Endothelial cell (in vitro differentiated cells): ENCODE measurements at places on chromosomes 2 and 18.
A peak's percentile ranks its signal among the peaks of the same experiment; 100 is the strongest.

DNA sequence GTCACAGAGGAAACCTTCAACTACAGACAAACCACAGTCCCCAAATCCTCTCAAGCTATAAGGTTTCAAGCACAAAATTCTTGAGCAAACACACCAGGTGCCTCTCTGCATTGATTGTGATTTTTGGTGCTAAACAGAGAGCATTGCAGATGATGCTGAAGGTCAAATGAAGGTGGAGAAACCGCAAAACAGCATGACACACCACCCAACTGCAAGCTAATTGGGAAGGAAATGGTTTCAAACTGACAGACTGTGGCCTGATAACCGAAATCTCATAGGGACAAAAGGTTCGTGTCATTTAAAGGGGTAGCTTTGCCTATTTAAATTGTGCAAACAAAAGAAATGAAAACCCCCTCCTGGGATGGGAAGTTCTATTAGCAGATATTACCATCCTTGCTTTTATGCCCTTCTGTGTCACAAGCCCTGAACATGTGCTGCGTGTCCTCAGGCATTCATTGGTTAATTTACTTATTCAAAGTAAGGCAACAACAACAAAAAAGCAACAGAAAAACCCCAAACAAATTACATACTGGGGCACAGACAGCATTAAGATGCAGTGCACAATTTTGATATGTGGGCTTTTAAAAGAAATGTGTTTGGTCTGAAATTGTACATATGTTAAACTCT, 154.9 kb downstream of the AQP4 start:
- no peak for DNase-seq

DNA sequence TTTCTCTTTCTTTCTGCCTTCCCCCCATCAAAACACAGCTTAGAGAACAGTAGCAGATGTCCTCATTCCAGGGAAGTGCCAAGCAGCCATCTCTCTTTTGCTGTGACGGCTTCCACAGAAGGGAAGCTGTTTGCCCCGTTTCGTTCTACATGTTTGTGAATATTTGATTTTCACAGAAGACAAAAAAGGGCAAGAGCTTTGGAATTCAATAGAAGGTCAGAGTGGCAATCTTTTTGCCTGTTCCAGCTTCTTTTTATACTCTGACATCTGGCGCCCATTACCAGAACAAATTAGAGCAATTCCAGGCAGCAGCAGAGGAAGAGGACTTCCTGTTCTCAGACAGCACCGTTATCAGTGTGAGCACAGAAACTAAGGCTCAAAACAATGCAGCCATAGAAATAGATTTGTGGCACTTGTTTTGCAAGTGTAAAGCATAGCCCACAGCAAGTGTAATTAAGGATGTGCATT, 79.0 kb upstream of the CDH19 start:
- DNase-seq, result peak; percentile 9

GRCh38 chr18:74013955-74014354, 133.7 kb downstream of the FBXO15 start:
- no peak for DNase-seq

- DNase-seq, result no peak
These were observed 167.6 kb downstream of the FAM210A start for GRCh38 chr18:13558790-13559189.

- no peak for DNase-seq
These were observed 137.4 kb downstream of the INSIG2 start for GRCh38 chr2:118225666-118226065.

DNA sequence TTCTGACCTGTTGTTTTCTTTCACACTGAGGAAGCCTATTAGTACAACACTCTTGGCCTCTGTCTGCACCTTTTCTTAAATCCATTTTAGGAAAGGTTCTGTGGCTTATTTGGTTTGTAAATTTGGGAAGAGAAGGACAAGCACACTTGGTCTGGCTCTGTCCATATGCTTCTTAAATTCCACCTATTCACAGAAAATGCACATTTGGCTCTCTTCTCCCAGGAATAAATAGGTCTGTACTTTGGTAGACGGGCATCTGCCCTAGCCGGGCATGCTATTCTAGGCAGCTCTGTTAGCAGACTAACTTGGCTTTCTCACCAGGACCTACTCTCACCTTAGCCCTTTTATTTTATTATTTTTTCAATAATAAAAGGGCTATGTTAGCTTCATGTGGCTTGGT, 1211.8 kb upstream of the SLC39A10 start:
- no peak for DNase-seq

GRCh38 chr2:20139407-20140172, 85.3 kb downstream of the SDC1 start:
- DNase-seq, result no peak

GRCh38 chr2:216149741-216150140, 40.6 kb downstream of the XRCC5 start:
- DNase-seq, result no peak

- DNase-seq, result no peak
These were observed 225.8 kb downstream of the ALPK2 start for GRCh38 chr18:58402951-58403702.

GRCh38 chr18:6561420-6561861, 146.7 kb upstream of the L3MBTL4 start:
- DNase-seq, result no peak

GRCh38 chr18:50177294-50177992, 17.5 kb downstream of the MYO5B start:
- no peak for DNase-seq

- no peak for DNase-seq
These were observed 47.5 kb downstream of the FRZB start for GRCh38 chr2:182818925-182819324.

DNA sequence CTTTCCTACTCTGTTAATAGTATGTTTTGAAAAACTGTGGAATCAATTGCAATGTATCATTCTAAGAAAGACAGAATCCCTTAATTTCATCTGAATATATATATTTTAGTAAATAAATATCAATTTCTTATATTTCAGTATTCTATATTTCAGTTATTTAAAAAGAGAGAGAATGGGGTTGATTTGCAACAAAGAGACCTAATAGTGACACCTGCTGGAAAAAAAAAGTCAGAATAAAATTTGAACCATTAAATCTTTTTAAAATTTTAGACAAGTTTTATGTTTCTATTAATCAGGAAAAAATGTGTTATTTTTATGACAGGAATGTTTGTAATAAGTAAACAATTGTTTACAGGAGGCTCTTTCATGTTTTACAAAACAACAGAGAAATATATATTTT, 20.7 kb upstream of the CCNT2 start:
- no peak for DNase-seq

- DNase-seq, result no peak
These were observed 94.4 kb upstream of the LDAH start for GRCh38 chr2:20917287-20917660.

GRCh38 chr2:11365096-11365879, 20.9 kb upstream of the ROCK2 start:
- no peak for DNase-seq

DNA sequence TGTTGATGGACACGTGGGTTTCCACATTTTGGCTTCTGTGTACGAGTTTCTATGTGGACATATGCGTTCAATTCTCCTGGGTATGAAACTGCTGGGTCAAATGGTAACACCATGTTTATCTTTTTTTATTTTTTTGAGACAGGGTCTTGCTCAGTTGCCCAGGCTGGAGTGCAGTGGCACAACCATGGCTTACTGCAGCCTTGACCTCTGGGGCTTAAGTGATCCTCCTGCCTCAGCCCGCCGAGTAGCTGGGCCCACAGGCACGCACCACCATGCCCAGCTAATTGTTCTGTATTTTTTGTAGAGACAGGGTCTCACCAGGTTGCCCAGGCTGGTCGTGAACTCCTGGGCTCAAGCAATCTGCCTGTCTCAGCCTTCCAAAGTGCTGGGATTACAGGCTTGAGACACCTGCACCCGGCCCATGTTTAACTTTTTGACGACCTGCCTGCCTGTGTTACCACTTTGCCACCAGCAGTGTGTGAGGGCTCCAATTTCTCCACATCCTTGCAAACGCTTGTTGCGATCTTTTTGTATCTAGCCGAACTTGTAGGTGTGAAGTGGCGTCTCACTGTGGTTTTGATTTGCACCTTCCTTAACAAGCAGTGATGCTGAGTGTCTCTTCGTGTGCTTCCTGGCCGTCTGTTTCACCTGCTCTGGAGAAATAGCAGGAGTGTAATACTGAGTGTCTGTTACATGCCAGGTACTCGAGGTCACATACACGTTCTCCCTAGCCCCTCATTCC, 6.9 kb downstream of the HSBP1L1 start:
- no peak for DNase-seq

GRCh38 chr2:41878716-41879234, 169.0 kb upstream of the PKDCC start:
- DNase-seq, result no peak

GRCh38 chr2:151182899-151183809, 78.5 kb downstream of the RBM43 start:
- DNase-seq, result no peak

DNA sequence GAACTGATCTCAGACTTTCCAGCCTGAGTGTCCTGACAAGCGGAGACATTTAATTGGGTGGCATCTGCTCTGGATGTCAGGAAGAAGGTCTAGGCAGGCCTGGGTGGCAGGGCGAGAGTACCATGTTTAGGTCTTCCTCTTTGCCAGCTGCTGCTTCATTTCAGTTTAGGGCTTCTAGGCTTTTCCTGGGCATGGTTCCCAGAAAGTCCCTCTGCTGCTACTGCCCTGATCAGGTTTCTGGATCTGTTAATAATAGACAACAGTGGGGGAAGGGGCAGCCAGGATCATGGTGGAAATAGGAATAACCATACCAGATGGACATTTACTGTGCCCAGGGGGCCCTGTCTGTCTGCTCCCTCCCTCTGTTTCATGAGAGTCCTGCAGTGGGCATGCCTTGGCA, 2.3 kb upstream of the PLCD4 start:
- DNase-seq, result no peak

DNA sequence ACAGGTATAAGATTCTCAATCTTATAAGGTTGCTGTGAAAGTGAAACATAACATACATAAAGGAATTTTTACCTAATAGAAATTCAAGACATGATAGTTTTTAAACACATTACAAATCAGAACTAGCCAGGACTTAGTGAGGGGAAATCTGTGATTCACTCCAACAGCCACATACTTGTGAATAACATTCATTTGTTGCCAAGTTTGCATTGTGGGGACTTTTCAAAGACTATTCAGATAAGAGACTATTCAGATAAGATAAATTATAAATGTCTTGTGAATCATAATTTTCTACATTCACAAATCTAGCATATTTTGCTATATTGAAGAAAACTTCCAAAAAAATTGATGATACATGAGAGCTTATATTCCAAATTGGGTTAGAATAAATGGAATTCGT, 345.3 kb upstream of the CDH20 start:
- no peak for DNase-seq

- DNase-seq, result no peak
These were observed 42.8 kb downstream of the LRRTM4 start for GRCh38 chr2:77479395-77479794.

GRCh38 chr18:68962623-68963022, 164.7 kb downstream of the CCDC102B start:
- DNase-seq, result no peak

DNA sequence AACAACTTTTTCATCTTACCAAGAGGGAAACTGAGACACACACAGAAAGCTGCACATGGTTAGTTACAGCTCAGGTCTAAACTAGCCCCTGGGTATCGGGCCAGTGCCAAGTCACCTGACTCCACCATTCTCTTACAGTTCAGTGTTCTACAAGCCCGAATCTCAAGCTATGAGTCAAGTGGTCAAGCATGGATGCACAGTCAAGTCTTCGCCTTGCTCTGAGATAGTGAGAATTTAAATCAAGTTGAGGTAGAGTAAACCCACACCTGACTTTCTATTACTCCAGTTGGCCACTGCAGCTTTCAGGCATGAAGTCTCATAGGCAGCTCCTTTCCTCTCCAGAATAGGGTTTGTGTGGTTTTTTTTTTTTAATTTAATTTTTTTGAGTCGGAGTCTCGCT, 34.5 kb upstream of the ARL5A start:
- no peak for DNase-seq

DNA sequence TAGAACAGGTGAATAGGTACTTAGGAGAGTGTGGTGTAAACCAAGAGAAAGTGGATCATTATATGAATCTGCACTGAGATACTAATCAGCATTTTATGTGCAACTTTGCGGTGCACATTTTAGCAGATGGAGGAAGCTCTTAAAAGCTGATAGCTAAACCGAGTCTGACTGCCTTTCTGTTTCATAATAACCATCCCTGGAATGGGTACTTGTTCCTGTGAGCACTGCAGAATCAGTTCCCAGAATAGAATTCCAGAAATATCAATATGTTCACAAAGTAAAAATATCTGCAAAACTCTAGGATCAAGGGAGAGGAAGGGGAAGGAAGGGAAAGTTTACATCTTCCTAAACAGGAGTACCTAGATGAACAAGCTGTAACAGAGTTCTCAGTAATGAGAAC, 432.2 kb upstream of the HNRNPA3 start:
- no peak for DNase-seq

- no peak for DNase-seq
These were observed 209.0 kb upstream of the COPS8 start for GRCh38 chr2:236876642-236877041.

GRCh38 chr2:239673641-239674040, 272.8 kb upstream of the HDAC4 start:
- DNase-seq, result no peak

GRCh38 chr2:41414486-41415230, 633.2 kb upstream of the PKDCC start:
- DNase-seq, result peak; percentile 52

- no peak for DNase-seq
These were observed 32.9 kb upstream of the LYPD6B start for GRCh38 chr2:149005471-149006077.

DNA sequence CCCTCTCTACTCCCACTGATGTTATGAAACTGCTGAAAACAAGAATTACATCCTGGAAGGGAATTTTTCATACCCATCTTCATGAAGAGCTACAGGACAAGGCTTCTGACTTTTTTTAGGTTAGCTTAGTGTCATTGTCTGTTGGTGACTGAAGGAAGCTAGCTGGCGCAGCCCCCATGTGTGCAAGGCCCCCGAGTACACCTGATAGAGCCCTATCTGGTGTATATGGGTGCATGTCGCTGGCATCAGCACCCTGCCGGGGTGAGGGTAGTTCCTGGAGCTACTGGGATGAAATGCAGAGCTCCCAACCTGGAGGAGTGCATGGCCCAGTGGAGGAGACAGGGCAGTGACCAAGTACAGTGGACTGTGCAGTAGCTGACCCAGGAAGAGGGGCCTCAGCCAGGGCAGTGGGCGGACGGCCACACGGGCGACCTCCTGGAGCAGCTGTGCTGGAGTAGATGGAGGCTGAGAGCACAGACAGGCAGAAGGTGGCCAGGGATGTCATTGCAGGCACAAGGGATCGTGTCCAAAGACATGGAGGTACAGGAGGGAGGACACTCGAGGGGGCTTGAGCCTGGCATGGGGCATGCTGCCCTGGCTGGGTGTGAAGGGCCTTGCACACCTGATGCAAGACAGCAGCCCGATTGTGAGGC, 12.1 kb downstream of the IMPA2 start:
- no peak for DNase-seq

- DNase-seq, result no peak
These were observed 348.7 kb upstream of the GALNT5 start for GRCh38 chr2:156908825-156909224.

DNA sequence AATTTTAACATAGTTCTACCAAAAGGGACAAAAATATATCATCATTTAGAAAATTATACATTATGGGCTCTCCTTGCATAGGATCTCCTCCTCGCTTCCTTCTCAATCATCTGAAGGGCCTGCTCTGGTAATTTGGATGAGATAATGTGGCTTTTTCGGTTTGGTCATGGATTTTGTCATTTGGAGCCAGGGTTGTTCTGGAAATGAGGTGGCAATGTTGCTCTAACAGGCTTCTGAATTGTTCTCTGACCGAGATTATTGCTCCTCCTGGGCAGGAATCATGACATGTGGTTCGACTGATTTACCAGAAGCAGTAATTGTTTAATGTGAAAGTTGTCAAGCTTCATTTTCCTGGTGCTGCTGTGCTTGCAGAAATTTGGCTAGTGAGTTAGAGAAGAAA, 194.7 kb upstream of the ERBB4 start:
- no peak for DNase-seq
